ENCODE measurements at places on chromosomes 2 and 18.

- DNase-seq = no peak
These were observed 44.7 kb downstream of the UBR3 start for GRCh38 chr2:169871994-169872393.

- no peak for DNase-seq
These were observed 12.6 kb upstream of the KCMF1 start for GRCh38 chr2:84958135-84959059.

- DNase-seq = no peak
These were observed 381.8 kb downstream of the DCDC2C start for GRCh38 chr2:4085186-4085585.

- peak; percentile 82 for DNase-seq
These were observed 16.1 kb downstream of the WNT10A start for GRCh38 chr2:218896501-218897393.

DNA sequence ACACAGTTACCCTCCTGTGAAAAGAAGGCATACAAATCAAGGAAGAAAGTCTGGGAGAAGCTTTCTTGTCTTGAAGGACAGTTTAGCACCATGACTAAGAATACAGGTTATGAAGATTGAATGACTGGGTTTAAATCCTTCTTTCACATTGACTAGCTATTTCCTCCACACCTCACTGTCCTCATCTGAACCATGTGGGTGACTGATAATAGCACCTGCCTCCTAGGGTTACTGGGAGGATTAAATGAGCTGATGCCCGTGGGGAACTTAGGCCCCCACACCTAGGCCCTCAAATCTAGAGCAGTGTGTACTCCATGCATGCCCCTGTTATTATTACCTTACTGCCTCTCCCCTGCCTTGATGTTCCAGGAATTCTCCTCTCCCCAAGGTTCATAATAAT lies 202.9 kb downstream of the FBXO15 start:
- DNase-seq = no peak

DNA sequence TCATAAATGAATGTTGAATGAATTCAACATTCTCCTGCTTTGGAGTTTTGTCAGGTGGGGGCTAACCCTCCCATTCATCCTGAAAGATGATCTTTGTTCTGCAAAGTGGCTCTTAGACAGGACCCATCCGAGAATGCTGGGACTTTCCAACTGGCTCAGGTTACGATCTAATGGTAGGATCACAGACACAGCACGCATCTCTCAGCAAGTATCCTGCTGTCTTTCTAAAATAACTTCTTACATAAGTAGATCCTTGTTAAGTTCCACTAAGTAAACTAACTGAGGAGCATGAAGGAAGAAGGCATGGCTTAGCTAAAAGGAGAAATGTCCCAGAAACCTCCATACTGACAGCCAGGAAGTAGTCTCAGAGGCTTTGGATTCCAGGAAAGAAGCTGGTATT lies 23.7 kb downstream of the CYP27A1 start:
- DNase-seq = no peak

DNA sequence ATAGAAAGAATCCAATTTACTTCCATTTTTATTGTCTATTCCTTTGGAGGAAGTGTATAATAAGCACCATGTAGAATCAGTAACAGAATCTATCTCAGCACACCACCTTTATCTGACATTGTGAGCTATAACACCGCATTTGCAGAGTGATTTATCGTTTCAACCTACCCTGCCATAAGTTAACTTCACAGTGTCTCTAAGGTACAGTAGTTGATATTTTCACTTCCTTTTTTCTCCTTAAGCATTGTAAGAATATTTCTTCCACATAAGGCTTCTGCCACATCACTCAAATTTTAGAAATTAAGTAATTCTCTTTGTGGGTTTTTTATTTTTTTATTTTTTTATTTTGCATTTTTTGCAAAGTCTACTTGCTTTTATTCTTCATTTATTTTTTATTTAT lies 107.1 kb downstream of the TMX3 start:
- no peak for DNase-seq

DNA sequence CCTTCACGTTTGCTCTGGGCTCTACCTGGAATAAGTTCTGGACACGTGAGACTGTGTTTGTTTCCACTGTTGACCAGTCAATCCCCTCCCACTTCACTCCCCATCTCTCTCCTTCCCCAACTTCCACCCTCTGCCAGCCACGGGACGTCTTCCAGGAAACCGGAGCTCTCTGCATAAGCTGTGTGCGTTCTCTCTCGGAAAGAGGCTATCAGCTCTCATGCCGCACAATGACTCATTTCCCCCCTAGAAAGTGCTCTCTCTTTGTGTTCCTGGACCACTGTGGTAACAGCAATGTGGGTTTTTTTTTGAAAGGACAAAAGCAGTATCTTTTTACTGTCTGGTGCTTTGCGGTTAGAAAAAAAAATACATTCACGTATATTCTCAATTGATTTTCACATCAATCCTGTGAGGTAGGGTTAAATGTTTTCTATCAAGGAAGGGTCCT lies 10.2 kb downstream of the PROKR1 start:
- peak; percentile 23 for DNase-seq
